Aorta (tissue), 5 donors: ENCODE measurements at places on chromosomes 4 and X.

DNA sequence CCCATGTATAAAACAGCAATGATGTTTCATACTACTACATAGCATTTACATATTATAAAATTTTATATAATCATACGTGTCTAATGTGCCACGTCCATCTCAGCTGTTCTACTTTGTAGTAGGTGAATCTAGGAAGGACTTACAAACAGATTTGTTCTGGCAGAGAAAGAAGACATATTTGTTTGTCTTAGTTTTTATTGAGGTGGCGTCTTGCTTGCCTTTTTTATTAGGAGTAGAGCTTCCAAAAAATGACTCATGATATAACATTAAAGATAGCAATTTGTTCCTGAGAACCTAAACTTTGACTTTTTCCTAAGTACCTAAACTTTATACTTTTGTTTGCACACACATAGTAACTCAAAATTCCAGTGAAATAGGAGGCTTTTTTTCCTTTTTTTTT, 64.6 kb downstream of the CLDN22 start:
- no peak overlapping the region for H3K4me3 ChIP-seq
- H3K27ac ChIP-seq: no peak overlapping the region
- H3K36me3 ChIP-seq: no peaks in the 10 kb centered on the region
- no peak for DNase-seq
- H3K27me3 ChIP-seq: peaks cover 1% of the 10 kb centered on the region
- no peaks in the 10 kb centered on the region for H3K4me1 ChIP-seq

DNA sequence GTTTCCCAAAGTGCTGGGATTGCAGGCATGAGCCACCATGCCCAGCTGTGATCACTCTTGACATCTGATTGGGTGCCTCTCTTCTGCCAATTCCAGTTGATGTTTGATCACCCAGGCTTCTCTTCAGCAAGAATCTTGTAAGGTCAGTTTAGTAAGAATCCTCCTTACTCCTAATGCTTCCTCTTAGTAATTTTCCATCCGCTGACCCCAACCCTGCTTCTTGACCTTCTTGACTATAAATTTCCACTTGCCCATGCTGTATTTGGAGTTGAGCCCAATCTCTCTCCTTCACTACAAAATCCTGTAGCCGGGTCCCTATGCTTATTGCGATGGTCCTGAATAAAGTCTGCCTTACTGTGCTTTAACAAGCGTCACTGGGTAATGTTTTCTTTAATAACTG, 75.4 kb downstream of the DDIT4L start:
- no peaks in the 10 kb centered on the region for H3K36me3 ChIP-seq
- no peaks in the 10 kb centered on the region for H3K27me3 ChIP-seq
- H3K27ac ChIP-seq: no peak overlapping the region

- H3K4me3 ChIP-seq: no peak overlapping the region
- H3K27ac ChIP-seq: no peak overlapping the region
- no peaks in the 10 kb centered on the region for H3K36me3 ChIP-seq
- H3K27me3 ChIP-seq: no peaks in the 10 kb centered on the region
Measured at GRCh38 chr4:185991770-185992169, 77.2 kb upstream of the TLR3 start.

DNA sequence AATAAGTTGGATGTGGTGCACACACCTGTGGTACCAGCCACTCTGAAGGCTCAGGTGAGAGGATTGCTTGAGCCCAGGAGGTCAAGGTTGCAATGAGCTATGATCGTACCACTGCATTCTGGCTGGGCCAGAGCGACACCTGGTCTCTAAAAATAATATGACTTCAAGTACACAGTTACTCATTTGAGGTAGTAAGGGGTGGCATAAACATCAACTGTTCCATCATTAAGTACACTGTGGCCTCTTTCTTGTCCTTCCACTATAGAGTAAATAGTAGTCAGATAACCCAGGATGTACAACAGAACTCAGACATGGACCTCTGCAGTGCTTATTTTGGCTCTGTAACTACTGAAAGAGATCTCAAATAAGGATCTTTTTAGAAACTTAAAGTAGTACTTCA, 10.6 kb downstream of the FAM9B start:
- H3K27ac ChIP-seq: no peak overlapping the region
- no peaks in the 10 kb centered on the region for H3K36me3 ChIP-seq
- no peak for DNase-seq
- H3K4me3 ChIP-seq: no peak overlapping the region
- H3K27me3 ChIP-seq: no peaks in the 10 kb centered on the region
- no peaks in the 10 kb centered on the region for H3K4me1 ChIP-seq

DNA sequence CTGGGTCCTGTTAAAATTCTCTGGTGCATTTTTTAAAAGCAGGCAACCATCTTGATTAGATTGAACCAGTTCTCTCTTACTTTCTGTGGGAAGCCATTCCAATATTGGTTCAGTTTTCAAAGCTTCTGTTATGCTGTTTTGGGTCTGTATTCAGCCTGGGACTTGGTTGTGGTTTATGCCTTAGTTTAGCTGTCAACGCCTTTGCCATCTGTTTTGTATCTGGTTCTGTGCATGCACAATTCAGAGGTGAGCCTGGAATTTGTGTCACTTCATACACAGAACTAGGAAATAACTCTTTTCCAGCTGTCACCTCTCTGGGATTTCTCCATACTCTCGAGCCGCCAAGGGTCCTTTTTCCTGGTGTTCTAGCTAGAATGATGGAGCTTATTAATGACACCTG, 46.2 kb downstream of the STAP1 start:
- no peaks in the 10 kb centered on the region for H3K27me3 ChIP-seq
- H3K36me3 ChIP-seq: no peaks in the 10 kb centered on the region
- no peaks in the 10 kb centered on the region for H3K4me1 ChIP-seq
- H3K27ac ChIP-seq: no peak overlapping the region

GRCh38 chr4:4647041-4647440, 105.2 kb upstream of the STX18 start:
- no peak for DNase-seq
- no peaks in the 10 kb centered on the region for H3K4me1 ChIP-seq
- H3K36me3 ChIP-seq: no peaks in the 10 kb centered on the region
- no peaks in the 10 kb centered on the region for H3K27me3 ChIP-seq

DNA sequence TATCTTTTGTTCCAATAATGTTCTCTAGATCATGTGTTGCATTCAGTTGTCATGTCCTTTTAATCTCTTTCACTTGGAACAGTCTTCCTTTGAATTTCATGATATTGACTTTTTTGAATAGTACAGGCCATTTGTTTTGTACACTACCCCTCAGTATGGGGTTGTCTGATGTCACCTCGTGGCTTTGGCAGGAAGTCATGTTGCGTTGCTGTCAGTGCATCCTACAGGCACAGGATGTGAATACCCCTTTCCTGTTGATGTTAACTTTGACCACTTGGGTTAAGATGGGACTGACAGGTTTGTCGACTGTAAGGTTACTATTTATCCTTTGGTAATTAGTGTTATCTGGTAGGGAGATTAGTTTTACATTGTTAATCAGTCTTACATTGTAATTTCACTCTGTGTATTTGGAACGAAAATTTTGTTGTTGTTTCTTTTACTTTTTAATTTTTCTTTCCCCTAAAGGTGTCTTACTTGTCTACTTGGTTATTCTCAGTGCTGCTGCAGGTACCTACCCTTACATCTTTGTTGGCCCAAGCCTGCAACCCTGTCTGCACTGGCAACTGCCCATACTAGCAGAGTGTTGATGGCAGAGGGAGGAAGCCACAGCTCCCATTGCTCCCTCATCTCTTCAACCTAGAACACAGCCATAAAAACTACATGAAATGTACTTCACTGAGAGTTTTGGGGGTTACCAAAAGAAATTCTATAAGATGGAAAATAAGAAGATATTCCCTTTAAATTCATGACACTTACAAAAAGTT, 14.7 kb upstream of the ATP8A1 start:
- no peak for DNase-seq
- no peaks in the 10 kb centered on the region for H3K27me3 ChIP-seq
- H3K27ac ChIP-seq: no peak overlapping the region
- H3K4me1 ChIP-seq: peaks cover 5% of the 10 kb centered on the region
- H3K4me3 ChIP-seq: no peak overlapping the region

- no peaks in the 10 kb centered on the region for H3K4me1 ChIP-seq
- no peak overlapping the region for H3K27ac ChIP-seq
- H3K27me3 ChIP-seq: no peaks in the 10 kb centered on the region
- DNase-seq: no peak
Measured at GRCh38 chrX:1397001-1397400, 5.1 kb upstream of the SLC25A6 start.

DNA sequence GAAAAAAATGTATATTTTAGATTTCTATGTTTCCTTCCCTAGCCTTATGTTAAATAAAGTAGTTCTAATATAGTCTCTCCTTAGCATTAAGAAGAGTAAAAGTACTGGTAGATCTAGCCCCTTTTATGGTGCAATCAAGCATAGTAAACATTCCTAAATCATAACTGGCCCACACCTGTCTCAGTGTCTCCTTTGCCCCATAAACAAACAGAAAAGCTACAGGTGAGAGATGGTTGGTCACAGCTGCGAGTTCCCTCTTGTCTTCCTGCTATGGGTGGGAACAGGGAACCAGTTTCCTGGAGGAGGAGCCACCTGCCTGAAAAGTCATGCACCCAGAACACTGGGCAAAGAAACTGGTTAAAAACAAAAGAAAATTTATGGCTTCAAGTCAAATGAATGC, 16.6 kb downstream of the SOWAHB start:
- DNase-seq: no peak
- no peak overlapping the region for H3K4me3 ChIP-seq
- no peaks in the 10 kb centered on the region for H3K36me3 ChIP-seq
- no peaks in the 10 kb centered on the region for H3K27me3 ChIP-seq

DNA sequence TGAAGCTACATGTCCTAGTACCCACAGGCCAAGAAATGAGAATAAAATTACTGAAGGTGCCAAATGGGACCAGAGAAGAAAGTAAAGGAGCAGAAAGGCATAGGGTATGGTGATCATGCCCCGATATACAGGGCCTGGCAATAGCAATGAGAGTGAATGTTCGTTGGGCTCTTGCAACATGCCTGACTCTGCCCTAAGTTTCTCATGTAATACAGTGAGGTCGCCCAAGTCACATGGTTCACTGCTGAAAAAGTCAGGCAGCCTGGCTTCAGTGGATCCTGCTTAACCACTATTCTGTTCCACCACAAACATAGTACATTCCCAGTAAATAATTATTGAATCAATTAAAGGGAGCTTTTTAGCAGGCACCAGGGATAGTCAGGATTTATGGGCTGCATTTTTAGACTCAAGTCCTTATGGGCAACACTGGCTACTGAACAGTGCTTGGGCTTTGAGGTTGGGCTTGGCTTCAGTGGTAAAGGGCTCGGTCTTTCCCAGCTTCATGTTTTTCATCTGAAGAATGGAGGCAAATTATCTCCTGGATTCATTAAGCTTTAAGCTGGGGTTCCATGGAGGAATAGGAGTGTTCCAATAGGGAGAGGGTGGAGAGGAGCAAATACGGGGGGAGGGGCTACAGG, 67.1 kb upstream of the ZNF518B start:
- H3K27me3 ChIP-seq: no peaks in the 10 kb centered on the region
- no peak overlapping the region for H3K27ac ChIP-seq
- no peak for DNase-seq
- no peaks in the 10 kb centered on the region for H3K4me1 ChIP-seq

DNA sequence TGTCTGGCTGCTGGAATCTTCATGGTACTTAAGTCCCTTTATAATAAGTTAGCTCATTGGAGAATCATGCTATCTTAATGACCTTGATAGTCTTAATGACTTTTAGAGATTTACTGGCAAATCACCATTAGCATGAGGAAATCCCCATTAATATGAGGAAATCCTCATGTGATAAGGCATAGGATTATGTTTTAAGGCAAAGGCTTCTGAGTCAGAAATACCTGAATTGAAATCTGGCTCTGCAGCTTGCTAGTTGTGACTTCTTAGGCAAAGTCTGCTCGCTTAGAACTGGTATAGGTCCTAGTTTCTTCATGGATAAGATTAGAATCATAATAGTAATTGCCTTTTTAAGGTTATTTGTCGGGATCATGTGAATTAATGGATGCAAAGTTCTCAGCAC, 190.2 kb upstream of the BANK1 start:
- no peaks in the 10 kb centered on the region for H3K4me1 ChIP-seq
- H3K27ac ChIP-seq: no peak overlapping the region
- no peaks in the 10 kb centered on the region for H3K27me3 ChIP-seq
- DNase-seq: no peak

DNA sequence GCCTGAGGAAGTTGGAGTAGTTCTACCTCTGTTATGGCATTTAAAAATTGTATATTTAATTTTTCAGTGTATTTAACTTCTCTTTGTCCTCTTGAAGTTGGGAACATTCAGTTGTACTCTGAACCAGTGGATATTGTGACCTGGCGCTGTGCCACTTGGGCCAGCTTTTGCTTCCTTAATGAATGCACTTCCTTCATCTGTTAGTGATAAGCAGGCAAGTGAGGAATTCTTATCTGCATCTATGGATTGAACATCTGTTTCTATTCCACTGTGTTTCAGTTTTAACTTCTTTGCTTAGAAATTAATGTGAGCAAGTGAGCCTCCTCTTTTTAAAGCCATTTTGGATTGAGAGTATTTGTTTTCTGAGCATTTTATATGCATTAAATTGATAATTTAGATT, 128.3 kb downstream of the UCHL1 start:
- H3K27me3 ChIP-seq: no peaks in the 10 kb centered on the region
- peak; percentile 83 for DNase-seq
- H3K4me3 ChIP-seq: no peak overlapping the region
- no peaks in the 10 kb centered on the region for H3K36me3 ChIP-seq
- no peak overlapping the region for H3K27ac ChIP-seq

DNA sequence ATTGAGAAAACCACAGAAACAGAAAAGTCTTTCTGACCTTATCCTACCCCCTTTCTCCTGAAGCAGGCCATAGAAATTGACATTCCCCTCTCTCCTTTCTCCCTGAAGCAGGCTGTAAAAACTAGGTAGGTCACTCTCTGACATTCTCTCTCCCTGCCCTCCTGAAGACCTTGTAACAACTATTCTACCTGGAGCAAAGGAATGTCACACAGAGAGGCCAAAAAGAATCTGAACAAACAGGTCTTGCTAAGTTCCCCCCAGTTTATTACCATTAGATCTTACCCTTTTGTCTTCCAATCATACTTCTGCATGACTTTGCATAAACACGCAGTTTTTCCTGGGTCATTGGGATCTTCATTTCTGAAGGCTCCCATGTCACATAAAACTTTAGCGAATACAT, 198.3 kb upstream of the GYPA start:
- H3K4me3 ChIP-seq: no peak overlapping the region
- DNase-seq: no peak
- no peaks in the 10 kb centered on the region for H3K4me1 ChIP-seq
- H3K27me3 ChIP-seq: no peaks in the 10 kb centered on the region

DNA sequence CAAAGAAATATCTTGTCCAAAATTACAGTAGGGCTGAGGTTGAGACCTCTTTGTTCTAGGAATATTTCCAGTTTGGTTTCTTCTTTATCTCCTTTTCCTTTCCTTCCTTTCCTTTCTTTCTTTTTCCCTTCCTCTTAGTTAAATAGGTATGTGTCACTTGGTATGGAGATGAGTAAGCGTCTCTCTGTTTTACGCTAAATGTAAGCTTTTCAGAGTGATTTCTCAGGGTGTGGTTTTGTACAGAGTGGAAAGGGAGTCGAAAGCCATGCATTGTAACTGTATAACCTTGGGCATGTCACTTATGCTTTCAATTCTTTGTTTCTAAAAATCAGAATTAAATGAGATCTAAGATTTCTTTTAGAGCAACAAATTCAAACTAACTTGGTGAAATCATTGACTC, 54.8 kb downstream of the TLL1 start:
- no peak for DNase-seq
- H3K27ac ChIP-seq: no peak overlapping the region
- no peaks in the 10 kb centered on the region for H3K36me3 ChIP-seq
- no peaks in the 10 kb centered on the region for H3K4me1 ChIP-seq
- H3K4me3 ChIP-seq: no peak overlapping the region

- H3K4me3 ChIP-seq: no peak overlapping the region
- H3K27ac ChIP-seq: no peak overlapping the region
- H3K4me1 ChIP-seq: no peaks in the 10 kb centered on the region
- H3K27me3 ChIP-seq: no peaks in the 10 kb centered on the region
- H3K36me3 ChIP-seq: no peaks in the 10 kb centered on the region
Measured at GRCh38 chrX:14902537-14902936, 29.3 kb downstream of the MOSPD2 start.
